ENCODE measurements at places on chromosomes 12 and 14.
A peak's percentile ranks its signal among the peaks of the same experiment; 100 is the strongest.

- DNase-seq = no peak
Observed at GRCh38 chr14:59013672-59014298, 174.7 kb upstream of the DAAM1 start.

DNA sequence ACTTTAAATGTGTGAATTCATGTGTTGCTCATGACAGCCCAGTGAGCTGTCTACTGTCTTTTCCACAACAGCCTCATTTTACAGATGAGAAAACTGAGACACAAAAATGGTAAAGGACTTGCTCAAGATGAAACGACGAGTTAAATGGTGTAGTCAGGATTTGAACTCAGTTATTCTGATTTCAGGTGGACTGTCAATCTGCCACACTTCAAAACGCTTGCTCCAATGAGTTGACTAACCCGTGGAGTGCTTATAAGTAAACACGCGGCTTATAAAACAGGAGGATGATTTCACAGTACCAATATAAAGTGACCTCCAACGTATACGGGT is 652 bp upstream of the POLE2 start:
- DNase-seq = no peak

DNA sequence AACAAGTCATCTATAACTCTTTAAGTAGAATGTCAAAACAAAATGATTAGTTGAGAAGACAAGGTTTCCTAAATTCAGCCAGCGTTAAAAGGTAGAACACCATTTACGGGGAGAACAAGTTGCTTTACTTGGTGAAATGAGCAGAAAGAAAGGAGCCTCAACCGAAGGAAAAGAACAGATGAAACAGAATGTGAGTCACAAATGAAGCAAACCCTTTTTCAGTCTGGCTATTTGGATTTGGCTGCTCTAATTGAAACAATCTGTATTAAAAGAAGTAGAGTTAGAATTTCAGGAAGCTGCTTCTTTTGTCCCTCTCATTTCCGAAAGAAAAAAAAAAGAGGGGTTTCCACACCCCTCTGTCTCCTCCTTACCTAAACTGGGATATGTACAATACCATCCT is 34.6 kb downstream of the CEP128 start:
- no peak for DNase-seq

- no peak for DNase-seq
Observed at GRCh38 chr12:63752283-63752682, 27.4 kb upstream of the RXYLT1 start.

DNA sequence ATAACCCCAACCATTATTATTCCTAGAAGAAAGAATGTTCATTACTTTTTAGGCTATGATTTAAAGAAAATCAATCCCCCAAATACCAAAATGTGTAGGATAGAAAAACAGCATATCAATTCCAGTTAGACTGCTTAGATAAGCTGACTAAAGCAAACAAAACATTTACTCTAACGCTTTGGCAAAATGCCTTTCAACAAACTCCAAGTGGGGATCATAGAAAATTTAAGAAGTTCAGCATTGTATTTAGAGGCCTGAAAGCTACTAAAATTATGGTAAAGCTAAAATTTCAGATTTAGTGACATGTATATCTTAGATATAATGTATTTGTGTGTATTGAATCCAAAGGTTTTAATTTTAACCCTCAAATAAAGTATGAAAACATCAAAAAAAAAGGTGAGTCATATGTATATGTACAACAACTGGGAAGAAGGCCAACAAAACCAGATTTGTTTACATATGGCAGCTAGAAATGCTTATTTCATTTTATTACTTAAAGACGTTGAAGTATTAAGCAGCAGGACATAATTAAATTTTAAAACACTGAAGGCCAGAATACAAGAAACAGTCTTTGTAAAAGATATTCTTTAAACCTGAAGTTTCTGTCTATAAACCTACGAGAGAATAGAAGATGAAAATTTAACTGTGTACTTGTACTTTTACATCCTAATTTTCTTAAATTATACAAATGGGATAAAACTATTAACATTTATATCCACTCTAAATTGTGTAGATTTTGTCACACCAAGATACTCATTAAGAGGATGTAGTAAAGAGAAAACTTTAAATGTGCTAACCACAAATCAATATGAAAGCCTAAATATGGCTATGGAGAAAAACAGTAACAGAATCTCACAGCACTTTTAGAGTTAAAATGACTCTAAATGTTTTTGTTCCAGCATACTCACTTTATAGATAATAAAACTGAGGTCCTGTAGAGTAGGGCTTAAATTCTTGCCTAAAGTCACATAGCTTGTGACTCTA is 71.4 kb downstream of the SLC41A2 start:
- DNase-seq = no peak

DNA sequence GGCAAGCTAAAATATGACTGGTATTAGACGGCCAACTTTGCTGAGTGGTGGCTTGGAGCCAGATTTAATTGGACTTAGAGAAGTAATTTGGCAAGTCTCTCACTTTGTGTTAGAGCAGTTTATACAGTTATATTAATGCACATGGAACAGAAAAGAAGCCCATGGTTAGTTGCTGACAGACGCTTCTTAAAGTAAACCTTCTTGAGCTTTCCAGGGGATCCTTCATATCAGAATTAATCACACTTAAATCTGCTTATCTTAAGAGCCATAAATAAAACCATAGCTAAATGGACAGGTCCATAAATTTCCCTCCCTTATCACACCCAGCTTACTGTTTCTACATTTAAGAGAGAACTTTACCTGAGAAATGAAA is 9.6 kb downstream of the GSG1 start:
- no peak for DNase-seq

DNA sequence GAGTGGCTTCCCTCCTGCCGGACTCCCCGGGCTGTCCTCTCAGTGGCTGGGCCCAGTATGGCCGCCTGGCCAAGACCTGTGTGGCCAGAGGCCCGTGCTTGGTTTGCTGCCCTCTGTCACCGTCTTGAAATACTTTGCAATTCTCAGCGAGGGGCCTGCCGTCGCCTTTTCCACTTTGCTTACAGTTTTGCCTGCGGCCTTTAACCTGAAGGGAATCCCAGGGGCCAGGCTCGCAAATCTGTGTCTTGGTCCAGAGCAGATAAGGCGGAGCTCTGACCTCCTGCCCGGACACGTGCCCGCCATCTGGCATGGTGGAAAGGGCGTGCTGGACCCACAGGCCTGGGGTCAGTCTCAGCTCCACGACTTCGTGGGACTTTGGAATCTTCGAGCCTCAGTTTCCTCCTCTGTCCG is 10.9 kb upstream of the AMN start:
- DNase-seq = no peak

DNA sequence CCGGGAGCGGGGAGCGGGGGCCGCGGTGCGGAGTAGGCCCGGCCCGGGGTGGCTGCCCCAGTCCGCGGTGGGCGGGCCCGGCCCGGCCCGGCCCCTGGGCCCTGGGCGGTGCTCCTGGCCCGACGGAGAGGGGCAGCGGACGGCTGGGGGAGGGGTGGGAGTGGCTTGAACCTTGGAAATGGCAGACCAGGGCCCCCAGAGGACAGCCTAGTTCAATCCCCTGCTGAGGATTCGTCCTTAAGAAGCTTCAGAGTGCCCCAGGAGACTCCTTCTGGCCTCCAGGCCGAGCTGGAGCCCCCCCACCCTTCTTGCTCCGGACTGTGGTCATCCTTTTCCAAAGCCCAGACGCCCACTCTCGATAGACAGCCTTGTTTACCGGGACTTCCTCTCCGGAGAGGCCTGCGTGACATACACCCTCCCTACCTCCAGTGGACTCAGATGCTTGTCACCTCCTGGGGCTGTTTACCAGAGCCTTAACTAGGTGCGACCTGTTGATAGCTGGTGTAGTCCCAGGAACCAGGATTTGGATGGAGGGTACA is 458 bp downstream of the KHNYN start:
- peak; percentile 37 for DNase-seq

- DNase-seq = no peak
Observed at GRCh38 chr12:42502682-42503081, 86.9 kb downstream of the PRICKLE1 start.

GRCh38 chr14:34794941-34795340 is 80.2 kb downstream of the BAZ1A start:
- DNase-seq = no peak

DNA sequence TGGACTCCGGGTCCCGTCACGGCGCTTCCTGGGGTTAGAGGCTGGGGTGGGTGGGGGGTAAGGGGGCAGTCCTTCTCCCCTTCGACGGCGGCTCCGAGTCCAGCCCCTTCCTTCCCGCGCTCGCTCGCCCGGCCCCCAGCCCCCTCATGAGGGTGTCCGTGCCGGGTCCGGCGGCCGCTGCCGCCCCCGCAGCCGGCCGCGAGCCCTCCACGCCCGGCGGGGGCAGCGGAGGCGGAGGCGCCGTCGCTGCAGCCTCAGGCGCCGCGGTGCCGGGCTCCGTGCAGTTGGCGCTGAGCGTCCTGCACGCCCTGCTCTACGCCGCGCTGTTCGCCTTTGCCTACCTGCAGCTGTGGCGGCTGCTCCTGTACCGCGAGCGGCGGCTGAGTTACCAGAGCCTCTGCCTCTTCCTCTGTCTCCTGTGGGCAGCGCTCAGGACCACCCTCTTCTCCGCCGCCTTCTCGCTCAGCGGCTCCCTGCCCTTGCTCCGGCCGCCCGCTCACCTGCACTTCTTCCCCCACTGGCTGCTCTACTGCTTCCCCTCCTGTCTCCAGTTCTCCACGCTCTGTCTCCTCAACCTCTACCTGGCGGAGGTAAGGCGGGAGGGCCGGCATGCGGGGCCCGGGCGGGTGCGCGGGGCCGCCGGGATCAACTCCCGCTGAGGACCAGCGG is 500 bp downstream of the GPR137C start:
- DNase-seq = peak; percentile 30

DNA sequence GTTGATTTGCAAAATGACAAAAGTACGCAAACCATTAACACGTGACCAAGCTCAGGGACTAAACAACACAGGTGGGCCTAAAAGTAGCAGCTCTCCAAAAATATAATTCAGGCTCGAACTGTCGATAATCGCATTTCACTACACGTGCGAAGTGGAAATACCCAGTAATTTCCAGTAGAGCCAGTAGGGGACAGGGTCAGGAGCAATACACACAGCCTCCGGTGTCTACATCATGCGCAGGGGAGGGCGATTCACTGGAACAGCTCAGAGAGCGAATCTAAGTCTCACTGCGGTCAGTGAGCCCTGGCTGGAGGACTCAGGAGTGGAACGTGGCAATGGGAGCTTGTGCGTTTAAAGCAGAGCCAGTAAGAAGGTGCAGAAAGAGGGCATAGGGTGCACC is 40.4 kb downstream of the SETD3 start:
- DNase-seq = no peak

- DNase-seq = no peak
Observed at GRCh38 chr14:39827901-39828655, 395.8 kb upstream of the FBXO33 start.

- no peak for DNase-seq
Observed at GRCh38 chr14:51318813-51319597, 79.0 kb downstream of the TMX1 start.

DNA sequence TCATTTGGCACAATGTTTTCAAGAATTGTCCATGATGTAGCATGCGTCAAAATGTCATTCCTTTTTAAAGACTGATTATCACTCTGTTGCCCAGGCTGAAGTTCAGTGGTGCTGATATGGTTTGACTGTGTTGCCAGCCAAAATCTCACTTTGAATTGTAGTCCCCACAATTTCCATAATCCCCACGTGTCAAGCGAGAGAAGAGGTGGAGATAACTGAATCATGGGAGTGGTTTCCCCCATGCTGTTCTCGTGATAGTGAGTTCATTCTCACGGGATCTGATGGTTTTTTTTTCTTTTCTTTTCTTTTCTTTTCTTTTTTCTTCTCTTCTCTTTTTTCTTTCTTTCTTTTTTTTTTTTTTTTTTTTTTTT is 21.8 kb upstream of the LRRK2 start:
- DNase-seq = no peak

DNA sequence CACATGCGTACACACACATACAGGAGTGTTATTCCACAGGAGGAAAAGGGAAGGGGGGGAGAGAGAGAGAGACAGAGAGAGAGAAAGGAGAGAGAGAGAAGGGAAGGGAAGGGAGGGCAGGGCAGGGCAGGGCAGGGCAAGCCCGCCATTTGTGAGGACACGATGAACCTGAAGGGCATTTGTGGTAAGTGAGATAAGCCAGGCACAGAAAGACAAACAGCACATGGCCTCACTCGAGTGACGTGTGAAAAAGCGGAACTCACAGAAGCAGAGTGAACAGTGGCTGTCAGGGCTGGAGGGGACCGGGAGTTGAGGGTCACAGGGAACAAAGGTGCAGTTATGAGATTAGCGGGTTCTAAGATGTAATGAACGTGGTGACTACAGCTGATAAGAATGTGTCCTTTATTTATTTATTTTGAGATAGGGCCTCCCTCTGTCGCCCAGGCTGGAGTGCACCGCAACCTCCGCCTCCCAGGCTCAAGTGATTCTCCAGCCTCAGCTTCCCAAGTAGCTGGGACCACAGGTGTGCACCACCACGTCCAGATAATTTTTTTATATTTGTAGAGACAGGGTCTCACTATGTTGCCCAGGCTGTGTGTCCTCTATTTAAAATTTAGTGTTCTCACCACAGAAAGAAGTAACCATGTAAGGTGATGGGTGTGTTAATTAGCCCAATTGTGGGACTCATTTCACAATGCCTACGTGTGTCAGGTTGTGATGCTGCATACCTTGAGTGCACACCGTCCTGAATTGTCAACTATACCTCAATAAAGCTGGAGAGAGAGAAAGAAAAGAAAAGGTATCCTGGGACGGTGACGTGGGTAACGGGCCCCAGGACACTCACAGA is 18.7 kb upstream of the FBRSL1 start:
- no peak for DNase-seq

- no peak for DNase-seq
Observed at GRCh38 chr12:54463484-54463883, 9.9 kb downstream of the GTSF1 start.

- no peak for DNase-seq
Observed at GRCh38 chr12:103864710-103865109, 23.7 kb upstream of the NT5DC3 start.

- no peak for DNase-seq
Observed at GRCh38 chr12:98803468-98804209, 158.5 kb downstream of the APAF1 start.

DNA sequence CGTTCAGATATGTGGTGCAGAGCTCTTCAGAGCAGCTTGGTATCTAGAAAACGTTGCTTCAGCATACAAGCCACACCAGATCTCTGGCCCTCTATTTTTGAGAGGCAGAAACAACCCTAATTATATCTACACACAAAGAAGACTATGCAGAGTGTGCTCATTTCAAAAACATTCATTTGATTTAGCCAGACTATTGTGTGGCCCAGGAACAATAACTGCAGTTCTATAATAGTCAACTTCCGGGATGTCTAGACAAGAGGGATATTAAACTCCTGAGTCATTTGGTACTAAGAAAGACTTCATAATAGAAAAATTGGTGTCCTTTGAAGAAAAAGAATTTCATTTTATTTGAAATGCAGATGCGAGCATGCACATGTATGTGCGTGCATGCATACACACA is 153.8 kb downstream of the PELI2 start:
- DNase-seq = no peak

All from CD4-positive, alpha-beta T cell (primary cell).